ENCODE measurements at places on chromosomes 12 and 14. TPM values are rescaled to one million over a fixed set of nuclear protein-coding genes. Genes with fewer than 3 reads are reported as not detected.

GRCh38 chr12:127238107-127238506 lies 1028.9 kb upstream of the TMEM132C start:
- no peaks in the 10 kb centered on the region for H3K4me1 ChIP-seq
- no peaks in the 10 kb centered on the region for H3K27me3 ChIP-seq
- H3K4me3 ChIP-seq = no peak overlapping the region
- no peak for DNase-seq
- no peak overlapping the region for H3K27ac ChIP-seq
- no peaks in the 10 kb centered on the region for H3K36me3 ChIP-seq

Gene CCDC91
- total RNA-seq = 30.9 TPM

- no peak overlapping the region for H3K27ac ChIP-seq
- no peaks in the 10 kb centered on the region for H3K4me1 ChIP-seq
- DNase-seq = no peak
- no peak overlapping the region for H3K4me3 ChIP-seq
Measured at GRCh38 chr12:104468371-104468770, 11.6 kb downstream of the CHST11 start.

- H3K27ac ChIP-seq = no peak overlapping the region
- no peak for DNase-seq
- no peak overlapping the region for H3K4me3 ChIP-seq
Measured at GRCh38 chr12:116597886-116598285, 38.7 kb downstream of the MAP1LC3B2 start.

Gene DPF3
- total RNA-seq = 9.6 TPM

Gene ITGA7
- 6.3 TPM for total RNA-seq
